ENCODE measurements at places on chromosomes 12 and 14. TPM values are rescaled to one million over a fixed set of nuclear protein-coding genes. Genes with fewer than 3 reads are reported as not detected.

DNA sequence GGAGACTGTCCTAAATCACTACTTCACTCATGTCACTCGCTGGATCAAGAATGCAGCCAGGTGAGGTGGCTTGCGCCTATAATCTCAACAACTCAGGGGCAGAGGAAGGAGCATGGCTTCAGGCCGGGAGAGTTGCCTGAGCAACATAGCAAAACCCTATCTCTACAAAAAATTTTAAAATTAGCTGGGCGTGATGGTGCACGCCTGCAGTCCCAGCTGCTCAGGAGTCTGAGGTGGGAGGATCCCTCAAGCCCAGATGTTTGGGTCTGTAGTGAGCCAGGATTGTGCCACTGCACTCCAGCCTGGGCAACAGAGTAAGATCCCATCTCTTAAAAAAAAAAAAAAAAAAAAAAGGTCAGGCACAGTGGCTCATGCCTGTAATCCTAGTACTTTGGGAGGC, 5.9 kb downstream of the SMAGP start:
- DNase-seq, result no peak

Gene BORCS5
- total RNA-seq, result 7.4 TPM

Gene LHX5
- total RNA-seq, result not detected

Gene STYK1
- not detected for total RNA-seq

DNA sequence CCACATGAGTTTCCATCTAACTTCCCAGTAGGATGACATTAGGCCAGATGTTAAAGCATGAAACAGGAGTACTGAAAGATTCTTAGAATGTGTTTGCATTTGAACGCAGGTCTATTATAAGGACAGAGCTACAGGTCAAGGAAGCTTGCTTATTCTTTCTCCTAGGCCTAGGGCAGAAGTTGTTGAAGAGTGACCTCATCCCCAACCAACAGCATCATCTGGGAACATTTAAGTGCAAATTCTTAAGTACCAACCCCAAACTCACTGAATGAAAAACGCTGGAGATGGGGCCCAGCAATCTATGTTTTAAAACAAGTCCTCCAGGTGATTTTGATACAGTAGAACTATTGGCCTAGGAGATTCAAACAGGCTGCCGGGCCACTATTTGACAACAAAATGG, 52.4 kb downstream of the PAPLN start:
- no peak for DNase-seq

Gene NELL2
- not detected for total RNA-seq

Gene TESPA1
- total RNA-seq, result 0.70 TPM

DNA sequence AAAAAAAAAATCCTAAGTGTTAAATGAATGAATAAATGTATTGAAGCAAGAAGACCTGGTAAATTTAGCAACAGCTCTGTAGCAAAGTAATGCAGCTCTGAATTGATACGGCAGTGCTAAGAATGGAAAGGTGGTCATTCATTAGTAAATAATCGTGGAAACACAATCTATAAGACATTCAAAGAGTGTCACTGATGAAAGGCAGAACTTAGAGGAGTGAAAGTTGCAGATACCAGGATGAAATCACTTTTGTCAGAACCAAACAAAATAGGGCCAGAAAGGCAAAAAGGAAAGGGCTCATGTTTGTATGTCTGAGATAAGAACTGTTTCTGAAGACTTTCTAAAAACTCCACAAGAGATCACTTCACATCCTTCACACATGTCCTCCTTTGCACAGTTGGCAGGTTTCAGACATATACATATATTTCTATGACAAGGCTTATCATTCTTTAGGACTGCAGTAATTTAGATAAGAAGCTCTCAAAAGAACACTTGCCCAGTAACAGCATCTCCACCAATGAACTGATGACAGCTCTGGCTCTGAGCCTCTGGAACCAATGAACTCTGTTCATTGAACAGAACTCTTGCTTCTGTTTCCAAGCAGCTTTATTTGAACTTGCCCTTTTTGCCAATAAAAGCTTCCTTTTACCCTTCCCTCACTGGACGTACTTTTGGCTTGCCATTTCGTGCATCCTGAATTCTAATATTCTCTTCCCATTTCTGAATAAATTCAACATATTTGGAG, 4.2 kb upstream of the LRR1 start:
- no peak for DNase-seq

Gene RPGRIP1
- total RNA-seq, result 0.60 TPM

DNA sequence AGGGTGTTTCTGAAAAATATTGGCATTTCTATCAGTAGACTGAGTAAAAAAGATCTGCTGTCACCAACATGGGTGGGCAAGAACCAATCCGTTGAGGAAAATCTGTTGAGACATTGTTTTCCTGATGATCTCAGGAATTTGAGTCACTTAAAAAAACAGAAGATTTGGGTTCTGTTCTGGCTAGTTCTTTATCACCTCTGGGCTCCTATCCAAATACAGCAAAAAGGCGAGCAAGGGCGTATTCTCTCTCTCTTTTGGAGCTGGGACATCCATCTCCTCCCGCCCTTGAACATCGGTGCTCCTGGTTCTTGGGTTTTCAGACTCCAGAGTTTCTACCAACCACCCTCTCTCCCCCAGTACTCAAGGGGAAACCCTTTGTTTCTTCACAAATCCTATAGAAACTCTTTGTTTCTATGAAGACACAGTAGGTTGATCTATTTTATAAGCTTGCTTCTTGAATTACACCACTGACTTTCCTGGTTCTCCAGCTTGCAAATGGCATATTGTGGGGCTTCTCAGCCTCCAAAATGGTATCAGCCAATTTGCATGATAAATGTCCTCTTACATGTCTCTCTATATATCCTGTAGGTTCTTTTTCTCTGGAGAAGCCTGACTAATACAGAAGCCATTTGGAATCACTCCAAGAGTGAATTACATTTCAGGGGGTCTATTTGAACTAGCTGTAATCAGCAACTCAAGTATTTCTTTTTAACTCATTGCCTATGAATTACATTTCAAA, 263.9 kb upstream of the TMTC1 start:
- no peak for DNase-seq

DNA sequence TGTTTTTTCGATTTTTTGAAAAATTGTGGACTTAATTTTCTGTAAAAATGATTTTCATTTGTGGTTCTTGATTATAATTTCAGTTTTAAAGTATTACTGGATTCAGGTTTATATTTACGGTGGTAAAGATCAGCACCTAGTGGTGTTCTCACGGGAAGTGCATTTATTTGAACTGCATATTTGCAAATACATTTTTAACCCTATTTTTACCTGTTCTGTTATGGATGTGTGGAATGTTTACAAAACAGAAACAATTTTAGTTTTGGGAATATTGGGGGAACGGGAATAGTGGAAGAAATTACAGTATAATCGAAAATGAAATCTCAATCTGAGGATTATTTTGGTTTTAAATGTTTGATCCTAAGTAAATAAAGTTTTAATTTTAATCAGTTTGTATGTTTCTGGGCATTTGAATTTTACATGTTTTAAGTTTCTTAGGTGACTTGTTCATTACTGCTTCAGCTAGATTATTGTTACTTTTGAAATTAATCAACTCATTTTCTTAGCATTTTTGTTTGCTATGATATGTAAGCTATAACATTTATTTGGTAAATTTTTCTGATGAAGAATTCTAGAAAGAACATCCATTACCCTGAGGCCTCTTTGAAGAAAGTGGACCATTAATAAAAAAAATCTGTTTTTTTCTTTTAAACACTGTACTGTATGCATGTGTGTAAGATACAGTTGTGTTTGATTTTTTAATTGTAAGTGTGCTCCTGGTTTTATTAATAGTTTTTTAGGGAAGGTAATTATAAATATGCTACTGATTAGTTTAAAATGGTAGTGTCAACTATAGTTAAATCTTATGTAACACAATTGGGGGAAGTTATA, 942 bp downstream of the ATF7IP start:
- DNase-seq, result no peak

Gene RDH11
- 14.3 TPM for total RNA-seq

Data from Right ventricle myocardium inferior (tissue), 1 donor.